Naive thymus-derived CD8-positive, alpha-beta T cell (primary cell): ENCODE measurements at places on chromosomes 5 and 9. TPM values are rescaled to one million over a fixed set of nuclear protein-coding genes. Genes with fewer than 3 reads are reported as not detected.

DNA sequence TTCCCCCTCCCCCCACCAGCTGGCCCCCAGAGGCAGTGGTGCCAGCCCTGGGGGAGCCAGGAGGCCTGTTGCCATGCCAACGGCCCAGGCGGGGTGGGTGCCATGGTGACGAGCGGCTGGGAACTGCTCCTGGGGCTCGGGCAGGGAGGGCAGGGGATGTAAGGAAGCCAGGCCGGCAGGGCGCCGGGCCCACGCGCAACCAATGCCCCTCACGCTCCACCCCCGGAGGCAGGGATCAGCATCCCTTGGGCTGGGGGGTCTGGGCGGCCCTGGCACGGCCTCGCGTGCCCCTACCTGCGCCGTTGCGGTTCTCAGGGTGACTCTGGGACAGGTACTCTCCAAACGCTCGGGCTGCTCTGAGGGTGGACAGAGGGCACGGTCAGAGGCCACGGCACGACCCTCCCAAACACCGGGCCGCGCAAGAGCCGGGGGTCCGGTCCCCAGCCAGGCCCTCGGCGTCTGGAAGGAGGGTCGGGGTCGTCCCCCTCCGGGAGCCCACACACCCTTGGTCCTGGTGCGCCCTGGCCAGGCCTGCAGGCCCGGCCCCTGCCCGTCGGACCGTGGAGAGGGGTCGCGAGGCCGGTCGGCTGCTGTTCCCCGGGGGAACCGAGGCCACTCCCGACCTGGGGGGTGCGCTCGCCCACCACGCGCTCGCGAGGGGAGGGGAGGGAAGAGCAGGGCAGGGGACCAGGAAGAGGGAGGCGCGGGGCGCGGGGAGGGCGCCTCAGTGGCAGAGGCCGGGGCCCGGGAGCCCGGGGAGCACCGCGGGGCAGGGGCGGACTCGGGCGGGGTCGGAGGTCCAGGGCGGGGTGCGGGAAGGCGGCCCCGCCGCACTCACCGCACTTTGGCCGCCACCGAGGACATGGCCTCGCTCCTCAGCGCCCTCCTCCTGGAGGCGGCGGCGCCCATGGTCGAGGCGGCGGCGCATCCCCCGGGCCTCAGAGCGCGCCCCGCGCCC lies 661 bp downstream of the NSMF start:
- DNase-seq: no peak

DNA sequence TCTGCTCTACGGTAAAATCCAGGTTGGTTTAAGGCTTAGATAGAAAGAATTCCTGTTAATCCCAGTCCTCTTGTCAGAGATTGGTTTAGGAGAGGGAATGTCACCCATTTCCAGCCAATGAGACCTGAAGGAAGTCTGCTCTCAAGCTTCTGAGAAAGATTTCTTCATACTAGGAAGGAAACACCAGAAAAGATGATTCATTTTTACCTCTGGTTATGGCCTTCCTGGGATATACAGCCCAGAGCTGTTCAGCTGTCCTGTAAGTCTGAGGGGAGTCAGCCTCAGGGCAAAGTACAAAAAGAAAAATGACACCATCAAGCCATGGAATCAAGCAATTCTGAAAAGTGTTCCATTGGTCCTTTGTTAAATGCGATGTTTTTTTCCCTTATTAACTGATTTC lies 18.6 kb upstream of the CFAP95 start:
- no peak for DNase-seq

DNA sequence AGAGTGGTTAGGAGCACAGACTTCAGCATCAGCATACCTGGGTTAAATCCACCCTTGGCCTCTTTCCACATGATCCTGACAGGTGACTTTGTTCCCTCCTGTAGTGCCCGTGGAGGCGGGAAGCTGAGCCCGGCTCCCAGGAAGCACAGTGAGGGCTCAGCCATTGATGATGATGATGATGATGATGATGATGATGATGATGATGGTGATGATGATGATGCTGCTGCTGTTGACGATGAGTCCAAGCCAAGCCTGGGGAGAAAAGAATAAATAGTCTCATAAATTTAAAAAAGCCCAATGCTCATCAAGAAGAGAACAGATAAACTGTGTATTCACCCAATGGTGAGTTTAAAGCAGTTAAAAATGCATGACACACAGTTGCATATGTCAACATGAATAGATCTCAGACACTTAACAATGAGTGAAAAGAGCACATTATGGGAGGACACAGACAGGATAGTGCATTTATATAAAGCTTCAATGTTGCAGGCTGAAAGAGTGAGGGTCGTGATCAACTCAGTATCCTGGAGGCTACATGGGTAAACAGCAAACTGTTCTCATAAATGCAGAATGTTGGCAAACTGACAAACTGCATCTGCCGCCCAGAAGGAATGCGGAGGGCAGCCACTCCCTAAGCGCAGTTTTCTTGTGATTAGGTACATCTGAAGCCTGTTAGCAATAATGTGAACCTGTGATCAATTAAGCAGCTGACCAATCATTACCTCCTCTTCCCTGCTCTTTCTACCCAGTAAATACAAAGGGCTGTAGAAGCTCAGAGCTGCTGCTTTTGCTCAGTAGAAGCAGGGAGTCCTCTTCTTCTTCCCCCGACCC lies 11.7 kb upstream of the CFAP157 start:
- no peak for DNase-seq

DNA sequence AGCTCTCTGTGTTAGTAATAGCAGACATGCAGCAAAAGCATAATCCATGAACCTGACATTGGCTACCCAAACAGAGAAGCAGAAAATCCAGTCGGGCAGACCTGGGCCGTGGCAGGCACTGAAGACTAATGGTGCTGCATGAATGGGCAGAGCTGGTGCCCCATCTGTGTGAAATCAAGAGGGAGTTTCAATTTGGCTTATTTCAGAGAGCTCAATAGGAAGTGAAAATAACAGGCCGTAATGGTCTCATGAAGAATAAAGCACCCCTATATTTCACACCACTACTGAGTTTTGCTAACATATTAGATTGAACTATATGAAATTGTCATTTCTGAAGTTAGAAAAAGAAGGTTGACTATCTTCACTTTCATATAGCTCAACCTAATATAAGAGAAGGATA lies 149.7 kb downstream of the ENC1 start:
- DNase-seq: no peak

GRCh38 chr5:178278358-178279023 lies 45.9 kb upstream of the PHYKPL start:
- DNase-seq: no peak

GRCh38 chr5:33032271-33033070 lies 321.4 kb downstream of the NPR3 start:
- no peak for DNase-seq

- no peak for DNase-seq
Observed at GRCh38 chr5:14212838-14213237, 69.7 kb downstream of the TRIO start.

DNA sequence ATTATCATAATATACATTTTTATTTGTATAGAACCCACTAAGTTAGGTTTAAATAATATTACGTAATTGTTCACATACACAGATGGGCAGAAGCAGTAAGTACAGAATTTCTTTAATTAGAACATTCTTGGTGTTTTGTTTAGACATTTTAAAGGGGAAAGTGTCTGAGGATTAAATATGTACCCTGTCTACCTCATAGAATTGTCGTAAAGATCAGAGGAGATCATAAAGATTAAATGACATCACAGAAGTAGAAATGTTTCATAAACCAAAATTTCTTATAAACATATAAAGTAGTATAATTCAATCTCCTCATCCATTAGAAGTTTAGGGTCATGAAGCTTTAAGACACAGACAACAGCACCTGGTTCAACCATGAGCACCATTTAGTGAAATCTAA lies 20.1 kb downstream of the DEPDC1B start:
- no peak for DNase-seq

DNA sequence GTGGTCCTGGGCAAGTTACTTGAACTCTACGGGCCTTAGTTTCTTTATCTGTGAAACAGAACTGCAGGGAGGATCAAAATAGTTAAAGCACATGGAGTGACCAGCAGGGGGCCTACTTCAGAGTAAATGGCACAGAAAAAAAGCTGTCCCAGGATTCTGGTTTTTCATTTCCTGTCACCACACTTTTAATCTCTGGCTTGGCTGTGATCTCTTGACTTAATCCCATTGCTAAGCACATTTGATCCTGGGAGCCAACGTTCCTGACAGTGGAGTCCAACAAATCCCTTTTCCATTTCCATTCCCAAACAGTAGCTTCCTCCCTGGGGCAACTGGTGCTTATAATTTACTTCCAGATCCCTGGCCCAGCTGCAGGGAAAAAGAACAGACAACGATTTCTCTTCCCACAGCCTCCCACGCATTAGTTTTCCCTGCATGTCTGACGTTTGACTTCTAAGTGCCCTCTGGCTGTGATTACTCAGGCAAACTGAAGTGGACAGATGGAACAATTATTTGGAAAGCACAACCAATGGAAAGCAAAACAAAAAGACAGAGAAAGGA lies 136.5 kb upstream of the STK32A start:
- no peak for DNase-seq

- no peak for DNase-seq
Observed at GRCh38 chr9:6538666-6539071, 106.9 kb downstream of the GLDC start.

DNA sequence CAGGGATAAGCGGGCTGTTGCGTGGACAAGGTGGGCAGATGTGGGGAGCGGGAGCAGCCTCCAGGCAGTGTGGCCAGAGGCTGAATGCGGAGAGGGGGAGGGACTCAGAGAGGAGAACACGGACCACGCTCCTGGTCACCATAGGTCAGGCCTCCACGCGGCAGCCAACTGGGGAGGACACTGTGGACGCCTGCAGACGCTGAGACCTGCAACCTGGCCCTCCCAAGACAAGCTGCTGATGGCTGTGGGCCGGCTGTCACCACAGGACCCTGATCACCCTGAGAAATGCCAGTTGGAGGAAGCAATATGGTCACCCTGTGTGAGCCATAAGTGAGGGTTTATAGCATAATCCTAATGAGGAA lies 16.8 kb downstream of the LPCAT1 start:
- no peak for DNase-seq

GRCh38 chr5:156947925-156948324 lies 15.1 kb downstream of the TIMD4 start:
- no peak for DNase-seq

- DNase-seq: peak; percentile 10
Observed at GRCh38 chr9:122991370-122991830, 42.1 kb upstream of the GPR21 start.

DNA sequence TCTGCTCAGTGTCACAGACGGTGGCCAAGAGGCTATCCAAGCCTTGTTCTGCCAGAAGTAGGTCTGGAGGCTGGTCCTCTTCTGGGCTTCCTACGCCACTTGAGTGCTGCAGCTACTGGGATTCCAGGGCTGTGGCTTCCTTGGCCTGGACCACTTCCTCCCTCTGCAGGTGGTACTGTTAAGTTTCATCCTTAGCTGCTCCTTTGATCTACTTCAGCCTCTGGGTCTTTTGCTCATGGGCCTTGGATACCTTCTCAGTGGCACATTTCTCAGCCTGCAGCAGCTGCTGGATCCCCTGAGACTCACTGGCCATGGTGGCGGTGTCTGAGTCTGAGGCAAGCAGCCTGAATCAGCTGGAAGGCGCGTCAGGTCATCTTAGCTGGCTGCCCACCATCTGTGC lies 10.3 kb downstream of the CNOT8 start:
- DNase-seq: no peak

DNA sequence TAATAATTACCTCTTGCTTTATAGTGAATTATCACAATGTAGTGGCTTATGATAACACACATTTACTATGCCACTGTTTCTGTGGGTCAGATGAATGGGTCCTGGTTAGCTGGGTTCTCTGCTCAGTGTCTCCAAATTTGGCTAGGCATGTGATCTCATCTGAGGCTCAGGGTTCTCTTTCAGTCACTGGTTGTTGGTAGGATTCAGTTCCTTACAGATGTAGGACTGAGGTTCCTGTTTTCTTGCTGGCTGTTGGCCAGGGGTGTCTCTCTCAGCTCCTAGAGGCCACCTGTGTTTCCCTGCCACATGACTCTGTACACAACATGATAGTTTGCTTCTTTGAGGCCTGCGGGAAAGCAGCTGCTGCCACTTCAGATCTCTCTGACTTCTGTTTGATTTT lies 7.1 kb downstream of the NFX1 start:
- no peak for DNase-seq

GRCh38 chr9:113148781-113149510 lies 1.9 kb upstream of the SLC31A2 start:
- DNase-seq: no peak

- no peak for DNase-seq
Observed at GRCh38 chr5:65555287-65555686, 7.7 kb downstream of the CENPK start.

Gene LEAP2
- total RNA-seq: 6.8 TPM

Gene BSPRY
- total RNA-seq: not detected

Gene SLC6A7
- not detected for total RNA-seq

Gene WNK2
- total RNA-seq: not detected

Gene GARIN3
- not detected for total RNA-seq
